CD4-positive, alpha-beta T cell treated with Interferon gamma for 1 hour (primary cell): ENCODE measurements at places on chromosomes 4 and X.
A peak's percentile ranks its signal among the peaks of the same experiment; 100 is the strongest.

GRCh38 chr4:76680952-76681351 is 217.0 kb downstream of the SOWAHB start:
- DNase-seq, result no peak

GRCh38 chr4:54741202-54741601 is 83.4 kb downstream of the KIT start:
- DNase-seq, result no peak

DNA sequence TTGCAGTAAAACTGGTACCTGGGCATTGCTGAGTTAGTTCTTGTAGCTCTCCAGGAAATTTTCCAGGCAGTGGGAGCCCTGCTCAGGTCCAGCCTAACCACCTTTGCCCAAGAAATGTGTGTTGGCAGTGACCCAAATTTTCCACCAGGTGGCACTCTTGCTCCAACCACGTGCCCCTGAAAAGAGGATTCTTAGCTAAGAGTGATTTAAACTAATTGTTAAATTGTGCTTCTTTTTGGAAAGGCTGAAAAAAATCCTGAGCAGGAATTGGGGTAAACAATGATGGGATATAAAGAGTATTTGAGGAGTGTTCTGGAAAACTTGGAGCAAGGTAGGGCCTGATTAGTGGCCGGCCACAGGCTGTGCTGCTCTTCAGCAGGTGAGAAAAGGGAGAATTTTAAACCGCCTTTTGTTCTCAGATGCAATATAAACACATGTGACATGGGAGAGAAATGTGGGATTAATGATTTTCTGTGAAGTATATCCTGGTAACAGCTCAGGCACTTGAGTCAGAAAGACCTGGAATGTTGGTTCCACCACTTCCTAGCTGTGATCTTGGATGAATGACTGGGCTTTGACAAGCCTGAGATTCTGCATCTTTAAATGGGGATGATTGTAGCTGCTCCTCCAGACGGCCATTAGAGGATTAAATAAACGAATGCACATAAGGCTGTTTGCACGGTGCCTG is 219.6 kb downstream of the PTTG2 start:
- peak; percentile 68 for DNase-seq

- DNase-seq, result no peak
Observed at GRCh38 chr4:150156543-150156942, 78.3 kb downstream of the DCLK2 start.

DNA sequence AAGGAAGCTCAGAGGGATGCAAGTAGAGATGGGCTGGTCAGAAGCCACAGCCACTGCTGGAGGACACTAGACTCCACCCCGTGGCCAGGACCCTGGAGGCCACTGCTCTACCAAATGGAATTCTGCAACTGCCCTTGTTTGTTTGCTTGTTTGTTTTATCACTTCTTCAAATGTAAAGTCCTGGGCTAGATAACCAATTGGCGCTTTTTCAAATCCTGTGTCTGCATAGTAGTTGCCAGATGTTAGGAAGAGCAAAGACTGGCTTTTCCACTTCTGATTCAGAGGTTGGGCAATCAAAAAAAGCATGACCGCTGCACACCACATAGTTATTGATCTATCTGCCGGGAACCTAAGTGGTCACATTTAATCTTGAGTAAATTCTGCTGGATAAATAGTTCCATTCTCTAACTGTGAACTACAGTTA is 255.2 kb upstream of the SFRP2 start:
- no peak for DNase-seq

DNA sequence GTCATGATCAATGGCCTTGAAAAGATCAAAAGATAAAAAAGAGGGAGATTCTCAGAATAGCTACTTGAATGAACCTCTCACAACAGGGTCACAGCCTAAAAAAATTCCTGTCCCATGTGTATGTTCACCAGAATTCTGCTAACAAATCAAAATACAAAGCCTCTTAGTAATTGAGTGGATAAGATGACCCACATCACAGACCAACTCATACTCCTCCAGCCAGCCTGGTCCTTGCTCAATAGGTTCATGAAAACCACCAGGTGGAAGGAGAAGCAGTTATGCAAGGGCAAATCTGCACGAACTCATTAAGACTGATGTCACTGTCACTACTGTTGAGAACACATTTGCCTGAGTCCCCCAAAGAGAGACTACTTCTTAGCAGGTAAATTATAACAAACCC is 21.5 kb downstream of the WDFY3 start:
- DNase-seq, result no peak

- DNase-seq, result no peak
Observed at GRCh38 chrX:31705816-31706215, 634.0 kb upstream of the FTHL17 start.

DNA sequence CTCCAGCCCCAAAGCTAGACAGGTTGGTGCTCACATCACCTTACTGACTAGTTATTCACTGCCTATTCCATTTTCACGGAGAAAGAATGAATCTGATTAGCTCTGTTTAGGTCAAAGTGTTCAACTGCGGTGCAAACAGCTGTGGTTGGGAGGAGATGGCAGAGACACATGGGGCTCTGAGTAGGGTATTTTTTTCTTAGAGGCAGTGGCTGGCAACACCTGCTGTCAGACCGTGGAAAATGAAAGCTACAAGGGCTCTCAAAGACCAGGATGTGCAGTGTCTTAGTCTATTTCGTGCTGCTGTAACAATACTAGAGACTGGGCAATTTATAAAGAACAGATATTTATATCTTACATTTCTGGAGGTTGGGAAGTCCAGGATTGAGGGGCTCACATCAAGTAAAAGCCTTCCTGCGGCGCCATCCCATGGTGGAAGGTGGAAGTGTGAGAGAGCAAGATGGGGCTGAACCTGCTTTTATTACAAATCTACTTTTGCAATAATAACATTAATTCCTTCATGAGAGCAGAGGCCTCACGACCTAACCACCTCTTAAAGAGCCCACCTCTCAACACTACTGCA is 10.6 kb downstream of the NYX start:
- DNase-seq, result no peak

DNA sequence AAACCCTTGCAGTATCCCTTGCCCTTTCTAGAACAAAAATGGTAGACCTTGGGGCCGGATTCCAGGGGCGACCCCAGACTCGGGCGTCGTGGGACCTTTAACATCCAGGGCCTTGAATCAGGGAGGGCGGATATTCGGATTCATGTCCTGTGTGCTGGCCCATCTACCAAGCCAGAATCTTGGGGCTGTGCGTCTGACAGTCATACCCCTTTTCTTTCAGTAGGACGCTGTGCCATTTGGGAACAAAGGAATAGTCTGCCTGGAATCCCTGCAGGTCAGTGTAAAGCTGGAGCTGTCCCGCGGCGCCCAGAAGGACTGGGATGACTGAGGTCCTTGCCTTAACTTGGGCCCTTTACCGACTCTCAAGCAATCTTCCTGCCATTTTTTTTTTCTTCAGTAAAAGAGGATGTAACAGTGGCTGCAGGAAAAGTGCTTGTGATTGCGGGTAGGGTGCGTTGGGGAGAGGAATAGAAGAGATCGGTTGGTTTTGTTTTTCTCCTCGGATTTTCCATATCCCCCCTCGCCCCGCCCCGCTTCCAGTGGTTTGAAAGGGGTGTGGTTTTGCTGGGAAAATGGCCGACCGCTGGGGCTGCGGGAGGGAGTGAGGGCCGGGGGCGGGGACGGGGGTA is 518 bp downstream of the ARMCX1 start:
- DNase-seq, result no peak

DNA sequence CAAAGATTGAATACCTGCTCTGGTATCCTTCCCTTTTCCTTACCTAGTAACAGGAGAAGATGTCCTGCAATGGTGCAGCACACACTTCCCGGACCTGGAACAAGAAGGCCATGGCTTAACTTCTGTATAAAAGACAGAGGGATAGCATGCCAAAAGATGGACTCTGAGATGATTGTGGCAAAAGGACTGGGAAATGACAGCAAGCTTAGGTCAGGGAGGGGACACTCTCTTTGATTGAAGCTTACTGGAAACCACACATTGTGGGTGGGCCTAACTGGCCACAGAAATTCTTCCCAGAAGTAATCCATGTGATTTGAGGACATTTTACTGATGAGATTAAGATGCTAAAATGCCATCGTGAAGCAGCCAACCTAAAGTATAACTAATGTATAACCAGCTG is 71.0 kb upstream of the OTUD4 start:
- no peak for DNase-seq

GRCh38 chr4:24643774-24644520 is 59.6 kb upstream of the DHX15 start:
- DNase-seq, result no peak

DNA sequence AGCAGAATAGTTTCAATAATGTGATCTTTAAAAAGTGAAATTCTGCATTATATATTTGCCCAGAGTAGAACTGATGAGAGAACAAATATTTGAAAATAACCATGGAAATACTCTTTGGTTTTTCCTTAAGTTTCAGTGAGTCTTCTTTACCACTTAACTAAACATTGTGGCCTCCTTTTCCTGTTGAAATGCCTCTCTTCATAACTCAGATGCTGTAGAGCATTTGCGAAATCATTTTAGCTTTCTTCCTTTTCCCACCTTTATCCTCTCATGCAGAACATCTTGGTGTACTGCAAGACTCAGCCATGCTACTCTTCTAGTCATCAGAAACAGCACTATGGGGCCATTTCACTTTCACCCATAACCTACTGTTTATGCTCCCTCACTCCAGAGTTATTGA is 48.2 kb downstream of the CASK start:
- no peak for DNase-seq

DNA sequence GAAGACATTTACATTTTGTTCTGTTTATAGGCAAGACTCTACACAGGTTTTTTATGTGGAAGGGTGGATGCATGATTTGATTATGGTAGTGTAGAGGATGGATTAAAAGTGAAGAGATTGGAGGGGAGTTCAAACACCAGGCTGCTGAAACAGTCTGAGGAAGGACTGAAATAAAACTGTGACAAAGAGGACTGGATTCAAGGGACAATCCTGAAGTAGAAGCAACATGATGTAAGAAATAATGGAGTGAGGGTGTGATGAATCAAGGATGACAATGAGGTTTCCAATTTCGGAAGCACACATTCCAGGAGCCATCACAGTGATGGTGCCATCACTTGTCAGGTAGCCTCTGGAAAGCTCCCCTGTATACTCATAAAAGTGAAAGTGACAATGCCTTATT is 103.5 kb downstream of the SYNPO2 start:
- no peak for DNase-seq

DNA sequence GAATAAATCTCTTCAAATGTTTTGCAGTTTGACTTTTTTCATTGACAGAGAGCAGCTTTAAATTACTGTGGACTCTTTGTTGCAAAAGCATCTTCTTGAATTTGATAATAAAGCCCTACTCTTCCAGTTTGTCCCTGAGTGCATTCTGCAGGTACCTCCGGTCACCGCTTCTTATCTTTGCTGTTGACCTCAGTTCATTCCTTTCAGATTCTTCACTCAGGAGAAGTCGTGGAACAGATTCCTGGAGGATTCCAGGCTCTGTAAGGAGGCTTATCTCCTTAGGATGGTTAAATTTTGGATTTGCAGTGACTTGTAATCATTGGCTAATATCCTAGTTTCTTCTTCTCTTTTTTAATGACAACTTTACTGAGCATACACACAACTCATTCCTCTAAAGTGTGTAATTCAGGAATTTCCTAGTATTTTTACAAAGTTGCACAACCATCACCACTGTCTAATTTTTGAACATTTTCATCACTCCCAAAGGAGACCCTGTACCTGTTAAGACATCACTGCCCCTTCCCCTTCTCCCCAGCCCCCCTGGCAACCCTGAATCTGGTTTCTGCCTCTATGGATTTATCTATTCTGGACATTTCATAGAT is 22.0 kb downstream of the TBL1X start:
- no peak for DNase-seq

- DNase-seq, result no peak
Observed at GRCh38 chr4:60683973-60684372, 516.2 kb upstream of the ADGRL3 start.

- DNase-seq, result no peak
Observed at GRCh38 chr4:39169426-39169825, 12.9 kb upstream of the WDR19 start.

GRCh38 chr4:180436361-180436760 is 1806.8 kb upstream of the TENM3 start:
- DNase-seq, result no peak

- DNase-seq, result no peak
Observed at GRCh38 chrX:8048466-8048865, 121.3 kb upstream of the PNPLA4 start.

- DNase-seq, result no peak
Observed at GRCh38 chr4:31411565-31411964, 691.4 kb downstream of the PCDH7 start.
